Cortex of kidney (tissue), 1 donor: ENCODE measurements at places on chromosomes 5 and 9.

DNA sequence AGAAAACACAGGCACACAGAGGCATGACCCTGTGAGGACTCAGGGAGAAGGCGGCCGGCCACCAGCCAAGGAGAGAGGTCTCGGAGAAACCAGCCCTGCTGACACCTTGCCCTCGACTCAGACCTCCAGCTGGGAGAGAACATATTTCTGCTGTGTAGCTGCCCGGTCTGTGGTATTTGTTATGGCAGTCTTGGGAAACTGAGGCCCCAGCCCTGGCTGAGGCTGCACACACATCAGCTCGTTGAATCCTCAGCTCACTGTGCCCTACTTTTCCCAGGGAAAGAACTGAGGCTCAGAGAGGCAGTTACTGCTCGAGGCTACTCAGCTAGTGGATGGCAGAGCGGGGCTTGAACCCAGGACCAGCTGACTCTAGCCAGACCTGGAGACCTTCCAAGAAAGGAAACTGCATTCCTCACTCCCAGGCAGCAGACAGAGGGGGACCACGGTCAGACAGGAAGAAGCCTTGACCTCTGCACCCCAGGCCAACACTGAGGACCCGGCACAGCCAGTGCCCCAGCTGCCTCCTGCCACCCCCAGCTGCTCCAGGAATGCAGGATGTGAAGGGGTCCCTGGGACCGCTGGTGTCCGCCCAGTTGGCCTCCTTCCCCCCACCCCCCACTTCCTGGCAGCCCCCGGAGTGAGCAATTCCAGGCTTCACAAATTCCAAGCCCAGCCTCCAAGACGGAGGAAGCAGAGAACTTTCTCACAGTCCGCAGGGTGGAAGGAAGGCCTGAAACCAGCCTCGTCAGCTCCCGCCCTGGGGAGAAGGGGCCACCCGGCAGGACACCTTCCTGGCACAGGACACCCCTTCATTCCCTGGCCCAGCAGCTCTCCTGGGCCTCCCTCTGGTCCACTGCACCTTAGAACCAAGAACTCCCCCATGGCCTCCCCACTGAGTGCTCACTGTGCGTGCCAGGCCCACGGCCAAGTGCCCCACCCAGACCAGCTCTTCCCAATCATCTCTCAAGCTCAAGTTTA, 69.9 kb downstream of the LRSAM1 start:
- no peak for DNase-seq

DNA sequence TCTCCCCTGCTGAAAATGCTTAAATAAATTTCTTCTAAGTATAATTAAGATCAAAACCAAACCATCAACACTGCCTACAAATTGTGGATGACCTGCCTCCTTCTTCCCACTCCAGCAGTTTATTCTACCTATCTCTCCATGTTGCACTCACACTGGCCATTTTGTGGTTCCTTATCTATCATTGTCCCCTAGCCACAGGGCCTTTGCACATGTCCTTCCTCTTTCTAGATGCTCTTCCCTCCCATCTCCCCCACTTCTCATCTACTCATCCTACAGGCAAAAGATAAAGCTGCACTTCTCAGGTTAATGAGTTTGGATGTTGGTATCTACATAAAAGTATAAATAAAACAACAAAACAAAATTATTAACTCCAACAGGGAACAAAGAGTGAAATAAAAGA, 70.6 kb upstream of the CCNG1 start:
- no peak for DNase-seq

- no peak for DNase-seq
Observed at GRCh38 chr9:113492343-113493202, 29.0 kb downstream of the RGS3 start.

- no peak for DNase-seq
Observed at GRCh38 chr5:342501-343460, 21.3 kb downstream of the AHRR start.

DNA sequence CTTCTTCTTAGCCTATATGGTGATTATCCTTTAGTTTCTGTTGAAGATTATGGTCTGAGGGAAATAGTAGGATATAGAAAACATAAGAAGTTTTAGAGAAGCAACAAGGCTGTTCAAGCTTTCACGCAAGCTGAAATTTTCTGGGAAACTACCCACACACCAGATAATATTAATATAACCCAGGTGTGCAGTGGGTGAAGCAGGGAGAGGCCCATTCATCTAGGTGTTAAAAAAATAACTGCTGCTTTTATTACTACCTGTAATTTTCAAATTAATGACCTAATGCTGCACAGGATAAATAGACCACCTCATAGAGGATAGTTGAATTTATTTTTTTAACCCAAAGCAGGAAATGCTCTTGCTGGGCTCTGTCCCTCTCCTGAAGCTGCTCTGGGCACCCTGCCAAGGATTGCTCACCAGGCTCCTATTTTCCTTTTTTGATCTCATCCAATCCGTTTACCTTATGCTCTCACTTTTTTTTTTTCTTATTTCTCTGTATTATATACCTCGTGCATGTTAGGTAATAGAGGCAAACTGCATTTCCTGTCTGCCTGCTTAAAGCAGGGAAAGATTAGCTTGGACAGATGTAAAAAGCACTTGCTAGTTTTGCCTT, 124.3 kb upstream of the SLC12A2 start:
- DNase-seq = no peak

DNA sequence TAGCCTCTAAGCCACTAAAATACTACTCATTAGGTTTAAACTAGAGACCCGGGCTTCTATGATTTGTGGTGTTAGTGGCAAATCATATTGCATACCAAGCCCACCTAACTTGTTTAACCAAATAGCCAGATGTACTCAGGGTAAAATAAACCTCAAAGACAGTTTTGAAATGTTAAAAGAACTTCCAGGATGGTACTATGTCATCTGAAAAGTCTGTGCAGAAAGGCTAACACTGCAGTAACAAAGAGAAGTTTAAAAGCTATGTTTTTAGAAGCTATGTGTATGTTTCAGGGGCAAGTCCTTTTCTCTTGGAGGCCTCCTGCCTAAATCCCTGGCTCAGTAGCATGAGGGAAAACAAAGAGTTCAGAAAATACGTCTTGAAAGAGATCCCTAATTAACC, 84.9 kb upstream of the IL7R start:
- DNase-seq = no peak

GRCh38 chr5:125717209-125717608, 706.0 kb upstream of the GRAMD2B start:
- no peak for DNase-seq
